Activated CD8-positive, alpha-beta memory T cell treated with anti-CD3 and anti-CD28 coated beads, Interleukin-2, amount 50 U/mL, for 48 hours (primary cell): ENCODE measurements at places on chromosomes 16 and 17.
A peak's percentile ranks its signal among the peaks of the same experiment; 100 is the strongest.

- DNase-seq, result no peak
Measured at GRCh38 chr17:57035971-57036481, 49.0 kb upstream of the AKAP1 start.

DNA sequence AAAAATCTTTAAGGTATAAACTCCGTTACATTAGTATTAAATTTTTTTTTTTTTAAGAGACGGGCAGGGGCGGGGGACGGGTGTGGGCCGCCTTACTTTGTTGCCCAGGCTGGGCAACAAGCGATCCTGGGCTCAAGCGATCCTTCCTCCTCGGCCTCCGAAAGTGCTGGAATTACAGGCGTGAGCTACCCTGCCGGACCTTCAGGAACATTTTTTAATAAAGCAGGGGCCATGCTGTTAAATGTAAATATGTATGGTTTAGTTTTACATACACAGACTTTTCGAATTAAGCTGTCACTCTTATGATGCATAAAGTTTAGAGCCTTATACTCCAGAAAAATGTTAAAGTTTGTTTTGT is 2.4 kb downstream of the PPM1D start:
- DNase-seq, result no peak

GRCh38 chr16:85366031-85366763 is 246.9 kb upstream of the GSE1 start:
- DNase-seq, result no peak

DNA sequence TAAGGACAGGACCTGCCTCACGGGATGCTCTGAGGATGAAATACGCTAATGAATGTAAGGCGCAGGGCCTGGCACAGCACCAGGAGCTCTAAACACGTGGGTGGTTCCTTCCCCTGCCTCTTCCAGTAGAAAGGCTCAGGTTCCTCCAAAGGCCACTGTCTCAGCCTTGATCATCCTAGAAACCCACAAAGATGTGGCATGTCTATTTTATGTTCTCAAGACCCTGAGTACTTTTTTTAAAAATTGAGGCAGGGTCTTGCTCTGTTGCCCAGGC is 17.0 kb upstream of the MEAK7 start:
- no peak for DNase-seq

DNA sequence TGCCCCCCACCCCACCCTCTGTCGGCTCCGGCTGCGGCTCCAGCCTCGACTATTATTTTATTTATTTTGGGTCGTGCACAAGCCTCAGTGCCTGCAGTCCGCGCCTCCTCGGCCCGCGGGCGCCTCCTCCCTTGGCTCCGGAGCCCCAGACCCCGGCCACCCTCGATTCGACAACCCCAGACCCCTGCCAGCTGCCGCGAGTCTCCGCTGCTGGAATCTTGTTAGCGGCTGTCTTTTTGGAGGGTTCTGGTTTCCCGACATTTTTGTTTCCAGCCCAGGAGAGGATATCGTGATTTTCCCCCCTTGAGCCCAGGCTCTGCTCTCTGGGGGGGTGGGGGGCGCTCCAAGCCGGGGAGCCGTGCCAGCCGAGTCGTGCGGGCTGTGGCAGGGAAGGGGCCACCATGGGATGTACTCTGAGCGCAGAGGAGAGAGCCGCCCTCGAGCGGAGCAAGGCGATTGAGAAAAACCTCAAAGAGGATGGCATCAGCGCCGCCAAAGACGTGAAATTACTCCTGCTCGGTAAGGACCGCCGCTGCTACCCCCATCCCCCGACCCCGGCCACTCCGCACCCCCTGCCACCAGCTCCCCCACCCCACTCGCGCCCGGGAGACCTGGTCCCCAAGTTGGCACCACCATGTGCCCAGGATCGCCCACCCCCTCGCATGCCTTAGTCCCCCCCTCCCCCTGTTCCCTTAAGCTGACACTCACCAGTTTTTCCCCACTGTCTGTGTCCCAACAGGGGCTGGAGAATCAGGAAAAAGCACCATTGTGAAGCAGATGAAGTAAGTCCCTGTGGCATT is 746 bp downstream of the GNAO1 start:
- no peak for DNase-seq

GRCh38 chr17:63222655-63223054 is 223.5 kb downstream of the CYB561 start:
- no peak for DNase-seq

GRCh38 chr16:87809150-87809902 is 43.5 kb upstream of the KLHDC4 start:
- DNase-seq, result no peak

DNA sequence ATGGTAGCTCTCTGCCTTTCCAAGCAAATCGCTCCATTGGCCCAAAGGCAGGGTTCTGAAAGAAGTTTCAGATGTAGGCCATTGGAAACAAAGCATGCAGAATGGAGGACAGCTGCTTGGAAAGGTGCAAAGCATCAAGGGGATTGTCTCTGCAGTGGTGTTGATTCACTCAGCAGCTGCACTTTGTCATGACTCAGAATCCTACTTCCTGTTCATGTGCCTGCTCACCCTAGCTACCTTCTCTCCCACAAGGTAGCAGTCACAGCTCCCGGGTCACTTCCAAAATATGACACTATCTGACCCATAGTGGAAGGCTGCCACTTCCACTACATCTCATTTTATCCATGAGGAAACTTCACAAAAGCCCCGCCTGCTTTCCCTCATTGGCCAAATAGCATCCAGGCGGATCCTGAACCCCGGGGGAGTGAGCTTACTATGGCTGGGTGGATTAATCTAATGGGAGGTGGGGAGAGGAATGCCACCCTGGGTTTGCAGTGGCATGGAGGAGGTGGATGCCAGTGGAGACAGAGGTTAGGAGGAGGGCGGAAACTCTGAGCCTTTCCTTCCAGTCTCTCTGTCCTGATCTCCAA is 74.7 kb upstream of the NKD1 start:
- no peak for DNase-seq

GRCh38 chr16:74291577-74292208 is 4.9 kb upstream of the PSMD7 start:
- DNase-seq, result no peak

DNA sequence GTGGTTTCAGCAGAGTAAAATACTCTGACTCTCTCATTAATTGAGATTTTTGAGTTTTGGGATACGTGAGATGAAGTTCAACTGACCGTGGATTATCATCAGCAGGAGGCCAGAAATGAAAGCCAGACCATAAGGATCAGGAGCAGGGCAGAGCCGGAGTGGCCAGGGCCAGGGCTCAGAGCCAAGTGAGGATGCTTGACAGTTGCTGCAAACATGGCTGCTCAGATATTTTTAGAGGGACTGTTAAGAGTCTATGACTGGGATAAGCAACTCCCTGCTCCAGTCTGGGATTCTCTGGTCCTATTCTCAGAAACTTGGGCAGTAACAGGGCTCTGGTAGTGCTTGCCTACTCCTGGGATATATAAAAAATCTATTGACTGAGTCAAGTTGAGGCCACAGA is 17.6 kb upstream of the CDH13 start:
- no peak for DNase-seq

GRCh38 chr17:58503866-58504265 is 10.6 kb downstream of the MTMR4 start:
- DNase-seq, result peak; percentile 26

DNA sequence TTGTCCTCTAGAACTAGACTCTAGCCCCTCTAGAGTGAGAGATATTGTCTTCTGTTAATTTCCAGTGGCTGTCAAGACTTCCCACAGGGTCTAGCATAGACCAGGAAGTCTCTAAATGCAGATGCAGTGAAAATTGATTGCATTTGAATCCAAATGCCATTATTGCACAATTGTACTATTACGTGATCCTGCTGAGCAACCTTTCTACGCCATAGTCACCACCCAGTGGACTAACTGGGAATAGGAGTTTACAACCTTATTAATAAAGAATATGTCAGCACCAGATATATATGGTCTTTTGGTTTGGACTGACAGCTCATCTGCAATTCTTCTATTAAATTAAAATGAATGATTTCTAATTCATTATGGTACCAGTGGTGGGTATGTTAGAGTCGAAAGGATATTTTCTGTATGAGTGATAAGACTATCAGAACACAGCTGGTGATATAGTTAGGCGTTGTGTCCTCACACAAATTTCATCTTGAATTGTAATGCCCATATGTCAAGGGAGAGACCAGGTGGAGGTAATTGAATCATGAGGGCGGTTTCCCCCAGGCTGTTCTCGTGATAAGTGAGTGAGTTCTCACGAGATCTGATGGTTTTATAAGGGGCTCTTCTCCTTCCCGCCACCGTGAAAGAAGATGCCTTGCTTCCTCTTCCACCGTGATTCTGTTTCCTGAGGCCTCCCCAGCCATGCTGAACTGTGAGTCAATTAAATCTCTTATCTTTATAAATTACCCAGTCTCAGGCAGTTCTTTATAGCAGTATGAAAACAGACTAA is 138.9 kb upstream of the CA10 start:
- DNase-seq, result no peak

DNA sequence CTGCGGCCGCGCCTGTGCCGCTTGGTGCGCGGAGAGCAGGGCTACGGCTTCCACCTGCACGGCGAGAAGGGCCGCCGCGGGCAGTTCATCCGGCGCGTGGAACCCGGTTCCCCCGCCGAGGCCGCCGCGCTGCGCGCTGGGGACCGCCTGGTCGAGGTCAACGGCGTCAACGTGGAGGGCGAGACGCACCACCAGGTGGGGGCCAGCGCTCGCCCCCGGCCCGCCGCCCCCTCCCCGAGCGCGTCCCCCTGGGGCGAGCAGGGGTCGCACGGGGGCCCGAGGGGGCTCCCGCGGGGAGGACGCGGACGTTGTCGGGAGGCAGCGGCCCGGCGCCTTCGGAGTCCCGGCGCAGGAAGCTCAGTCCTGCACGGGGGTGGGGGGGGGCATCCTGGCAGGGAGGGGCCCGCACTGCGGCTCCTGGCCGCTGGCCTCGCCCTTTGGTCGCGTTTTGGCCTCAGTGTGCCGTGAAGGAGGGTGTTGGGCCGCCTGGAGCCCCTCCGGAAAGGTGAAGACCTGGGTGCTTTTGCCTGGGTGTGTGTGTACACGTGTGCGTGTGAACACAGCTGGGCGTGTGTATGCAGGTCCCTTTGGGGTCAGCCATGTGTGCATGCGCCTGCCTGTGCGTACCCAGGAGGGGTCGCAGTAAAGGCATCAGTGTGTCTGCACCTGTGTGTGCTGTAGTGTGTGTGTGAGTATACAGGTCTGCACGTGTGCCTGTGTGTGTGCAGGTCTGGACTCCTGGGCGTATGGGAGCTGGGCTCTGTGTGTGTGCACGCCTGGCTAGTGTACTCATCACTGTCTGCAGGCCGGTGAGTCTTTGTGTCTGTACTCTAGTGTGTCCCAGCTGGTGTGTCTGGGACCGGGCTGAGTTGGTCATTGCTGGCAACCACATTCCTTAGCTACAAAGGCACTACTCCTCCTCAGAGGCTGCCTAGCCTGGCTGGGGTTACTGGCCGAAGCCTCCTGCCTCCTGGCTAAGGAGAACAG is 615 bp downstream of the NHERF2 start:
- peak; percentile 65 for DNase-seq

DNA sequence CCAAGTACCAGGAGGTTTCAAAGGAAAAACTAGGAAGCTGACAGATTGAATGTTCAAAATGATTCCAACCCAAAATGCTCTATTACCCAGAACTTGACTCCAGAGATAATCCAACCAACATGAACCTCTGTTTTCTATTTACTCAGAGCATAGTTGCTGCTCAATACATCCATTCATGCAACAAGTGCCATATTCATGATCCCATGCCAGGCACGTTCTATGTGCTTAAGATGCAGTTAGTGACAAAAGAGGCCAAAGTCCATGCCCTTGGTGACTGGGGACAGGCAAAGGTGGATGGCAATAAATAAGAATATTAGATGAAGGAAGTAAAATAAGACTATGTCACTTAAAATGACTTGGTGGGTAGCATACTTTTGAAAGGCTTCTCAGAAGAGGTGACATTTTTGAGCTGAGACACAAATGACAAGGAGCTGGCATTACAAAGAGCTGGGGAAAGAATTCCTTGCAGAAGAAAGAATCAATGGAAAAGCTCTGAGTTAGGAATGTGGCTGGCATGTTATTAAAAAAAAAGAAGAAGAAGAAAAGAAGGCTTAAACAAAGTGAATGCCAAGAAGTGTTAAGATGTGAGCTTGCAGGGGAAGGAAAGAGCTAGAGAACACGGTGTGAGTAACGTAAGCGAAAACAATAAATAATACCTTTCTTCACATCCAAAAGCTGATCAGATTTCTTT is 34.5 kb downstream of the TOX3 start:
- DNase-seq, result no peak

DNA sequence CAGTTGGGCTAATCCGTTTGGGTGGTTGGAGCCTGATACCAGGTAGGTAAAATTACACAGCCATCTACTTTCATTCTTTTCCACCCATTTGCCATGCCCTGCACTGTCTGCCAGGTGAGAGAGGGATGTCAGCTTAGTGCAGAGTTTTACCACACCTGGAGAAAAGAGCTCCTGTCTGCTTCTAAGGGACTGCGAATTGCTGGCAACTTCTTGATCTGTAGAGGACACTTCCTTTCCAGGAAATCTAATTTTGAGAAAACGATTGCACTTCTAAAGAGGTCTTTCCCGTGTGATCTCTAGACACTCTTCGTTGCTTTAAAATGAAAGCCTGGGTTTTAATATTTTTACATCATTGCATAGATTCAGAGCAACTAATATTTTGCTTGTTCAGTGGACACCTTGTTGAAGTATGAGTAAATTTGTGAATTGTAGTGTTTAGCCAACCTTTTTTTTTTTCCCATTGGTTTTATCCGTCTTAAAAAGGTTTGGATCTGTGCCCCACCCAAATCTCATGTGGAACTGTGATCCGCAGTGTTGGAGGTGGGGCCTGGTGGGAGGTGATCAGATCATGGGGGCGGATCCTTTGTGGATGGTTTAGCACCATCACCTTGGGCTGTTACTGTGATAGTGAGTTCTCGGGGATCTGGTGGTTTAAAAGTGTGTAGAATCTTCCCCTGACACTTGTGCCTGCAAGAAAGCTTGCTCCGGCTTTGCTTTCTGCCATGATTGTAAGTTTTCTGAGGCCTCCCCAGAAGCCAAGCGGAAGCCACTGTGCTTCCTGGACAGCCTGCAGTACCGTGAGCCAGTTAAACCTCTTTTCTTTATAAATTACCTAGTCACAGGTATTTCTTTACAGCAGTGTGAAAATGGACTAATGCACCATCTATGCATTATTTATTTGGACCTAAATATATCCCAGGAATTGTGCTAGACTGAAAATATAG is 104.6 kb downstream of the PRKCA start:
- no peak for DNase-seq

- no peak for DNase-seq
Measured at GRCh38 chr17:10513299-10514067, 4.9 kb downstream of the MYH1 start.

- DNase-seq, result no peak
Measured at GRCh38 chr16:77944631-77945030, 77.7 kb upstream of the CLEC3A start.

DNA sequence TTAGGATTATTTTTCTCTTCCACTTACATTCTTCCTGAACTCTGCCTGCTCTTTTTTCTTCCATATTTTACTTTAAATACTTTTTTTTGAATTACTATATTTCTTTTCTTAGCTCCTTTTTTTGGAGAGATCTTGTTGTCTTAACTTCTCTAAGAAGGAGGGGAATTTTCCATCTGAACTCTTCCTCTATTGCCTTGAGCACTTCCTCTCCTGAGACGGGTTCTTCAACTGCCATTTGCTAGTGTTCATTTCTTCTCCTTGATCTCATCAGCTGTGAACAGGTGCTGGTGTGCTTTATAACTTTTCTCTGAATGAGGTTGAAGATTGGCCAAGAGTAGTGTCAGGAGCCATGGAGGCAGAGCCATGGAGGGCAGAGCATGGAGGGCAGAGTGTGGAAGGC is 15.1 kb upstream of the CD300LD start:
- DNase-seq, result no peak

- no peak for DNase-seq
Measured at GRCh38 chr16:14140923-14141322, 69.8 kb downstream of the MRTFB start.

- no peak for DNase-seq
Measured at GRCh38 chr16:59173408-59173831, 439.3 kb upstream of the GOT2 start.

- DNase-seq, result no peak
Measured at GRCh38 chr17:77640252-77640651, 318.3 kb upstream of the TNRC6C start.
